Kidney (tissue), 22 donors: ENCODE measurements at places on chromosomes 13 and 19. TPM values are rescaled to one million over a fixed set of nuclear protein-coding genes. Genes with fewer than 3 reads are reported as not detected.

DNA sequence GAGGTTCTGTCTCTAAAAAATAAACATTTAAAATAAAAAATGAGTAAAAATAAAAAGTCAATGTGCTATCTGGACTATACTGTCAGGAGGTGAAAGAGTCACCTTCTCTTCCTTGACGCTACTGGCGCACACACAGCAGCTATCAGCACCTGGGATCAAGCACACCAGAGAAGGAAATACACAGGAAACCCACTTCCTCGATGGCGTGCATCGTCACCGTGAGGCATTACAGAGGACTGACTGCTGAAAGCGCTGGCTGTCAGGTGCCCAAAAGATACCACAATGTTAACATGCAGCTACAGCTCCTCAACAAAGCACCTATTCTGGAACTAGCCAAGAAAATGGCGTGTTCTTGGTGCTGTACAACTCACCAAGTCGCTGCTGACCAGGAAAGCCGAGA, 6.1 kb downstream of the SLC35E1 start:
- no peak overlapping the region for H3K4me3 ChIP-seq
- H3K27ac ChIP-seq: no peak overlapping the region
- no peaks in the 10 kb centered on the region for H3K27me3 ChIP-seq
- DNase-seq: no peak

- no peak for DNase-seq
- H3K27me3 ChIP-seq: no peaks in the 10 kb centered on the region
- no peaks in the 10 kb centered on the region for H3K36me3 ChIP-seq
- no peaks in the 10 kb centered on the region for H3K4me1 ChIP-seq
- no peak overlapping the region for H3K4me3 ChIP-seq
Observed at GRCh38 chr13:49840266-49840665, 47.8 kb upstream of the KPNA3 start.

DNA sequence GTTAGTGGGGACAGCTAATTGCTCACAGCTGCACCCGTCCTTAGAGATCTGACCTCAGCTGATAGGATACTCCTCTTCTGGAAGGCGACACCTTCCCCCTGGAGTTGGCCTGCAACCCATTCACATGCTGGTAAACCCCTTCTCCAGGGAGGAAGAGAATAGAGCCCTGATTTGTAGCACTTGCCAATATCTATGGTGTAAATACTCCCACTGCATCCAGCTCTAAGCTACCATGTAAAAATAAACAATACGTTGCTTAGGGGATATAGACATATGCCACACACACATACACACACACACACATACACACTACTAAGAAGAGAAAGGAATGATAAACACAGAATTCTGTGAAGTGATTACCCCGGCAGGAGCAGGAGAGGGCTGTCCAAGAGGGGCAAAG, 49.4 kb upstream of the KCTD15 start:
- no peak overlapping the region for H3K4me3 ChIP-seq
- H3K4me1 ChIP-seq: no peaks in the 10 kb centered on the region
- DNase-seq: no peak
- H3K36me3 ChIP-seq: no peaks in the 10 kb centered on the region
- no peak overlapping the region for H3K27ac ChIP-seq
- H3K27me3 ChIP-seq: no peaks in the 10 kb centered on the region

The DAND5 gene
- not detected for polyA plus RNA-seq

DNA sequence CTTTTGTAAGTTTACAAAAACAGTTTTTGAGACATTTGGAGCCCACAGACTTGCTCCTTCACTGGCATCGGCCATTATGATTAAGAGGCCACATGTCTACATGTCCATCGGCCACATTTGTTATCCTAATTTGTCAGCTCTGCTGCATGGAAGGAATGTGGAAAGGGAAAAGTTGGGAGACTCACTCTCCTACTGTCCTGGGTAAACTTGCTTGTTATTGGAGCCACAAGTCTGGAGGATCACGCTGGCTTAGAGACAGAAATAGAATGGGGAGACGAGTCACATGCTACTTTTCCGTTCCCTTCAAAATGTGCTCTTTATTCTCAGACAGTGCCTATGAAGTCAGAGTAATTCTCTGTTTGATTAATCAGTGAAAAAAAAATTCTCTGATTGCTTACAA, 741.2 kb upstream of the PCDH9 start:
- H3K27ac ChIP-seq: no peak overlapping the region
- no peaks in the 10 kb centered on the region for H3K4me1 ChIP-seq
- no peaks in the 10 kb centered on the region for H3K27me3 ChIP-seq
- no peaks in the 10 kb centered on the region for H3K36me3 ChIP-seq
- no peak for DNase-seq

The PBX4 gene
- 3.9 TPM for polyA plus RNA-seq

DNA sequence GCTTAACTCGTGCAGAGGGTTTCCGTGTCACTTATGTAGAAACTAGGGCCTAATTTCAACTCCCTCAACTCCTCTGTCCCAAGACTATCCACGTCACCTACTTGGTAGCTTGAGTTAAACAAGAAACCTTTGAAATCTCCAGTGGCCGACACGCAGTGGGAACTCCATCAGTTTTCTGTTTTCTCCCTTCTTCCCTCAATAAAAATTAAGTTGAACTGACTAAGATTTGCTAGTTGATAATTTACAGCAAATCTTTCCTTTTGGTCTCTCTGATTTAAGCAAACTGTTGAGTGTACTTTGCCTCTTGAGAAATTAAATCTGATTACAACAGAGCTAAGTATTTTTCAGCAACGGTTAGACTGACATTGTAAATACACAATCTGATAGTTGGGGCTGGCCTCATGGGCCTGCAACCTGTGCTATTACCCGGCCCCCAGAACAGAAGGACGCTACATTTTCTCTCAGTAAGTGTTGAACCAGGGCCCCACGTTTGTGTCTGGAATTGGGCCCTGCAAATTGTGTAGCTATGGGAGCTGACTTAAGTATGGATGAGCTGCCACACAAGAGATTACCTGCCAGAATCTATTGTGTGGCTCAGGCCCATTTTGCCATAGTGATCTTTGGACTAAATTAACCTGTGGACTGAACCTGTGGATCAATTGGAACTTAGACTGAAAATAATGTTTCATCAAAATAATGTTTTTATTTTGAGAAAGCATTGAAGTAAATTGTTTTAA, 708 bp upstream of the ESD start:
- H3K27me3 ChIP-seq: no peaks in the 10 kb centered on the region
- H3K4me1 ChIP-seq: peaks cover 7% of the 10 kb centered on the region
- H3K36me3 ChIP-seq: no peaks in the 10 kb centered on the region
- H3K4me3 ChIP-seq: peak overlapping the region; percentile 90
- H3K27ac ChIP-seq: peak overlapping the region; percentile 97

- no peaks in the 10 kb centered on the region for H3K36me3 ChIP-seq
- peaks cover 24% of the 10 kb centered on the region for H3K27me3 ChIP-seq
- H3K27ac ChIP-seq: no peak overlapping the region
- H3K4me1 ChIP-seq: peaks cover 6% of the 10 kb centered on the region
Observed at GRCh38 chr13:20195801-20196200, 3.1 kb upstream of the GJB2 start.

The KIR2DL4 gene
- polyA plus RNA-seq: not detected

DNA sequence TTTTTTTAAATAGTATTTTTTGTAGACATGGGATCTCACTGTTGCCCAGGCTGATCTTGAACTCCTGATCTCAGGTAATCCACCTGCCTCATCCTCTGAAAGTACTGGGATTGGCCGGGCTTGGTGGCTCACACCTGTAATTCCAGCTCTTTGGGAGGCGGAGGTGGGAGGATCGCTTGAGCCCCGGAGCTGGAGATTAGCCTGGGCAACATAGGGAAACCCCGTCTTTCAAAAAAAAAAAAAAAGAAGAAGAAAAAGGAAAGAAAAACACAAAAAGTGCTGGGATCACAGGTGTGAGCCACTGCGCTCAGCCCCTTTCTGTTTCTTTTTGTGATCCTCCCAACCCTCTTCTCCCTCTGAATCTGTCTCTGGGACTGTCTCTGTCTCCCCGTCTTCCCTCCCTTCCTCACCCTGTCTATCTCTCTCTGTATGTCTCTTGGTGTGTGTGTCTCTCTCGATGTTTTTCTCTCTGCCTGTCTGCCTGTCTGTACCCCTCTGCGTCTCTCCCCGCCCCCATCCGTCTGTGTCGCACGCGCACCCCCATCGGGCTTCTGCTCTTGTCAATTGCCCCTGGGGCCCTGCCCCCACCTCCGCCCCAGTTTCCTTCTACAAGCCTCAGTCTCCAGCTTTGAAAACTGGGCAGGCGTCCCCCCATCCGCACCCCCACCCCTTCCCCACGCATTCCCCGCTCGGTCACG, 540 bp upstream of the ZFP36 start:
- peak overlapping the region; percentile 78 for H3K4me3 ChIP-seq
- no peak for DNase-seq
- peak overlapping the region; percentile 92 for H3K27ac ChIP-seq
- no peaks in the 10 kb centered on the region for H3K27me3 ChIP-seq

The SGCG gene
- polyA plus RNA-seq: not detected

DNA sequence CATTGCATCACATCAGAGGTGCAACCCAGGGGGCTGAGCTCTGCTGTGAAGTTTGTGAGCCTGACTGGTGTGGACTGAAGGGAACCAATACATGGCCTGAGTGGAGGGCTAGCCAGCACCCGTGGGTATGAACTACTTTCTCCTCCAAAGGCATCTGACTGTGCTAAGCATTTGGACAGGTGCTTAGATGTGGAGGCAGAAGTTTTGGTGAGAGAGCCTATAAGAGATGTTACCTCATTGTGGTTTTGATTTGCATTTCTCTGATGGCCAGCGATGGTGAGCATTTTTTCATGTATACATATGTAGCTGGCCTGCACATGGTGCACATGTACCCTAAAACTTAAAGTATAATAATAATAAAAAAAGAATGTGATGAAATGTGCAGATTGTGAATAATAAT, 46.9 kb downstream of the TEX29 start:
- no peak for DNase-seq
- H3K27me3 ChIP-seq: no peaks in the 10 kb centered on the region
- no peaks in the 10 kb centered on the region for H3K4me1 ChIP-seq
